ENCODE measurements at places on chromosomes 13 and 19.
A peak's percentile ranks its signal among the peaks of the same experiment; 100 is the strongest.

GRCh38 chr13:91155512-91156114, 191.9 kb upstream of the MIR17HG start:
- no peaks in the 10 kb centered on the region for H3K36me3 ChIP-seq
- H3K27me3 ChIP-seq: no peaks in the 10 kb centered on the region
- H3K27ac ChIP-seq: peak overlapping the region; percentile 55
- DNase-seq: peak; percentile 58
- H3K4me3 ChIP-seq: no peak overlapping the region
- H3K4me1 ChIP-seq: no peaks in the 10 kb centered on the region

GRCh38 chr13:97082461-97083207, 88.4 kb upstream of the OXGR1 start:
- no peaks in the 10 kb centered on the region for H3K4me1 ChIP-seq
- H3K4me3 ChIP-seq: no peak overlapping the region
- no peaks in the 10 kb centered on the region for H3K27me3 ChIP-seq
- no peaks in the 10 kb centered on the region for H3K36me3 ChIP-seq

GRCh38 chr13:89212186-89212585, 1541.0 kb downstream of the SLITRK5 start:
- H3K27ac ChIP-seq: no peak overlapping the region
- no peaks in the 10 kb centered on the region for H3K4me1 ChIP-seq
- H3K4me3 ChIP-seq: no peak overlapping the region
- H3K36me3 ChIP-seq: no peaks in the 10 kb centered on the region
- no peaks in the 10 kb centered on the region for H3K27me3 ChIP-seq
- DNase-seq: no peak

DNA sequence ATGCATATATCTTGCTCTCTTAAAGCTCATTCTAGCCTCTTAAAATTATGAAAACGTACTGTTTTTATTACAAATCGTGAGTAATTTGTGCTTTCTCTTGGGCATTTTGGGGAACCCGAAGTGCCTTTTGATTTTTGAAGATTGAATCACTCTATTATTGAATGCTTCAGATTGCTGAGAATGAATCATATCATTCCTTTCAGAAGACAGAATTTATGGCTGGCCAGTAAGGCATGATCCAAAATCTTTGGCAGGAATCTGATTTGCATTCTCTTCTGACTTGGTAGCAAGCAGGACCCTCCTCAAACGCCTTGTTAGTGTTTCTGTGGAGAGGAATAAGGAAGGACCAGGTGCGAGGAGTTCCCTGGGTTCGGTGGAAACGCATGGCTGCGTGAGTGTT, 49.5 kb downstream of the STARD13 start:
- no peak for DNase-seq
- H3K4me1 ChIP-seq: no peaks in the 10 kb centered on the region
- H3K4me3 ChIP-seq: no peak overlapping the region

DNA sequence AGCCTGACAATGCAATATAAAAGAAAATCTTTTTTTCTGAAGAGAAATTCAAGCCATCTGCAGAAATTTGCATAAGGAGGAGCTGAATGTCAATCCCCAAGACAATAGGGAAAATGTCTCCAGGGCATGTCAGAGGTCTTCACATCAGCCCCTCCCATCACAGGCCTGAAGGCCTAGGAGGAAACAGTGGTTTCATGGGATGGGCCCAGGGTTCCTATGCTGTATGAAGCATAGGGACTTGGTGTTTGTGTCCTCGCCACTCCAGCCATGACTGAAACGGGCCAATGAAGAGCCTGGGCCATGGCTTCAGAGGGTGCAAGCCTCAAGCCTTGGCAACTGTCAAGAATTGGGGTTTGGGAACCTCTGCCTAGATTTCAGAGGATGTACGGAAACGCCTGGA, 883.5 kb downstream of the UQCRFS1 start:
- no peaks in the 10 kb centered on the region for H3K36me3 ChIP-seq
- H3K27ac ChIP-seq: no peak overlapping the region
- H3K27me3 ChIP-seq: no peaks in the 10 kb centered on the region
- H3K4me1 ChIP-seq: no peaks in the 10 kb centered on the region

DNA sequence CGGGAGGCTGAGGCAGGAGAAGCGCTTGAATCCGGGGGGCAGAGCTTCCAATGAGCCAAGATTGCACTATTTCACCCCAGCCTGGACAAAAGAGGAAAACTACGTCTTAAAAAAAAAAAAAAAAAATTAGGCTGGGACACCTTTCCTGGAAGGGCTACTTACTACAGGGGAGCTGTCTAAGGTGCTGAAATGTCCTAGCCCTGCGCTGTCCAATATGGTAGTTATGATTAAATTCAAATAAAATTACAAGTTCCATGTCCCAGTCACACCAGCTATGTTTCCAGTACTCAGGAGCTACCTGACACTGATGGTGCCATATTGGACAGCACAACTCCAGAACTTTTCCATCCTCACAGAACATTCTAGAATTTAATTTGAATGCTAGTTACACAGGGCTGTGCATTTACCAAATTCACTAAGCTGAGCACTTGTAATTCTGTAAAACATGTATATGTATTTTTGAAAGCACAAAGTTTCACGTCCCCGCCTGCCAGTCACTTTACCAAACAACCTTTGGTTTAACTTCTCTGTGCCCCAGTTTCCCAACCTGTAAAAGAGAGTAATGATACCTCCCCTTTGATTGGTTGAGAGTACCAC, 9.2 kb upstream of the ZSCAN22 start:
- no peaks in the 10 kb centered on the region for H3K27me3 ChIP-seq
- no peak overlapping the region for H3K27ac ChIP-seq
- H3K4me3 ChIP-seq: no peak overlapping the region
- DNase-seq: peak; percentile 31
- H3K4me1 ChIP-seq: no peaks in the 10 kb centered on the region

- peaks cover 18% of the 10 kb centered on the region for H3K4me1 ChIP-seq
- no peaks in the 10 kb centered on the region for H3K36me3 ChIP-seq
- H3K27me3 ChIP-seq: no peaks in the 10 kb centered on the region
These were observed 1.1 kb downstream of the LSM14A start for GRCh38 chr19:34173193-34173956.

DNA sequence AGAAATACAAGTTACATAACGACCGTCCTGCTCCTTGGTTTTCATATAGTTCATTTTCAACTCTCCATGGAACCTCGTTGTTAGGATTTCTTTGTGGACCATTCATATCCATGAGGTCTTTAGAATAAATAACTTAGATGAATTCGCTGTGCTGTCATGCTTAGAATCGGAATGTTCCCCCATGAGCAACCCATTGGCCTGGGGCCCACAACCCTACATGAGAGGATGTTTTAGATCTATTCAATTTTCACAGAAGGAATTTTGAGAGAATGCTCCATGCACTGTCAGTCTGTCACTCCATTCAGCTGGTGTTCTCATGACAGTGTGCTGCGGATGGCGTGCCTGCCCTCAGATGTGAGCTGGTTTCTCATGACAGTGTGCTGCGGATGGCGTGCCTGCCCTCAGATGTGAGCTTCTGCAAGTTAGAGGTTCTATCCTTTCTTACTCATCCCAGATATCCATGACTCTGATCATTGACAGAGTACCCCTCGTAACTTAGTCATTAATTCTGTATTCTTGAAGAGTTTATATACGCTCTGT, 1193.1 kb downstream of the EFNB2 start:
- no peaks in the 10 kb centered on the region for H3K4me1 ChIP-seq
- H3K27ac ChIP-seq: no peak overlapping the region
- H3K27me3 ChIP-seq: no peaks in the 10 kb centered on the region
- H3K4me3 ChIP-seq: no peak overlapping the region
- no peaks in the 10 kb centered on the region for H3K36me3 ChIP-seq

- peak; percentile 96 for DNase-seq
- no peaks in the 10 kb centered on the region for H3K27me3 ChIP-seq
- peaks cover 29% of the 10 kb centered on the region for H3K4me1 ChIP-seq
- peak overlapping the region; percentile 56 for H3K4me3 ChIP-seq
- peak overlapping the region; percentile 68 for H3K27ac ChIP-seq
- H3K36me3 ChIP-seq: no peaks in the 10 kb centered on the region
These were observed 2.2 kb downstream of the HIF3A start for GRCh38 chr19:46299004-46299509.
